ENCODE measurements at places on chromosomes 1 and 21.

- H3K27me3 ChIP-seq: no peaks in the 10 kb centered on the region
- H3K36me3 ChIP-seq: no peaks in the 10 kb centered on the region
- no peak within 1 kb of the TSS for H3K27ac ChIP-seq
- peak within 1 kb of the TSS; percentile 71 for H3K4me3 ChIP-seq
- H3K4me1 ChIP-seq: peaks cover 4% of the 10 kb centered on the region
- peak; percentile 93 for DNase-seq
Observed at GRCh38 chr1:180154325-180155181, at the start of gene QSOX1. QSOX1 (plus strand) TSS chr1:180154869; CDS start chr1:180154908, 39 bp downstream.

DNA sequence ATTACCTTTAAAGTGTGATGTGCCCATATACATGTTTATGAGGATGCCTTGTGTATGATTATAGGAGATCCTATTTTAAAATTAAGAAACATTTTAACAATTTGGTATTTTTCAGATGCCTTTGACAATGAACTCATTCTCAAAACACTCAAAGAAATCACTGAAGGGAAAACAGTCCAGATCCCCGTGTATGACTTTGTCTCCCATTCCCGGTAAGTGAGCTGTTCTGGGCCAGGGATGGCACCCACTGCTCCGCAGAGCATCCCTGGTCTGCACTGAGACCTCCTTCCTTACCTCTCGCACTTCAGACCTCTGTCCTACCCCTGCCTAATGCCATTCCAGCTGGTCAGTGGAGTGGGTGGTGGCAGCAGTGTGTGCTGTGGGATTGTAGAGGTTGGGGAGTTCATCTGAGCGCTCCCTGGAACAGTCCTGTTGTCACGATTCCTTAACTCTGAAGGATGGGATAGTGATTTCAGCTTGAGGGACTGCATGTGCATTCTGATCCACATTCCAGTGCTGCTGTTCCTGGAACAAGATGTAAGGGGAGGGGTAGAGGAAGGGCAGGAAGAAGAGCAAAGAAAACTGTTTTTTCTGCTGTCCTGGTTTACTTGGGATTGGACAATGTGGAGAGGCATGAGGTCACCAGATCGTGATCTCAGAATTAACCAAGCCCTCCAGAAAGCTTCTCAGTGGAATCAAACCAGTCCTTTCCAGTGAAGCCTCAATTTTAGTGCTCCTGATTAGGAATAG, 63.9 kb downstream of the UCK2 start:
- DNase-seq: no peak
- H3K4me3 ChIP-seq: no peak overlapping the region
- no peak overlapping the region for H3K27ac ChIP-seq
- H3K27me3 ChIP-seq: no peaks in the 10 kb centered on the region
- no peaks in the 10 kb centered on the region for H3K4me1 ChIP-seq

- H3K4me3 ChIP-seq: no peak overlapping the region
- H3K36me3 ChIP-seq: no peaks in the 10 kb centered on the region
- no peaks in the 10 kb centered on the region for H3K4me1 ChIP-seq
Observed at GRCh38 chr1:51584021-51584420, 32.9 kb upstream of the OSBPL9 start.

GRCh38 chr1:44693159-44693558, 18.6 kb downstream of the ARMH1 start:
- H3K36me3 ChIP-seq: no peaks in the 10 kb centered on the region
- no peak overlapping the region for H3K4me3 ChIP-seq
- H3K4me1 ChIP-seq: no peaks in the 10 kb centered on the region
- H3K27me3 ChIP-seq: no peaks in the 10 kb centered on the region

GRCh38 chr1:92118826-92119225, 38.7 kb downstream of the BTBD8 start:
- no peak for DNase-seq
- no peaks in the 10 kb centered on the region for H3K36me3 ChIP-seq
- no peak overlapping the region for H3K4me3 ChIP-seq
- H3K27ac ChIP-seq: no peak overlapping the region
- H3K27me3 ChIP-seq: no peaks in the 10 kb centered on the region

GRCh38 chr1:27789540-27790041, 16.6 kb downstream of the STX12 start:
- DNase-seq: no peak
- no peak overlapping the region for H3K4me3 ChIP-seq
- no peak overlapping the region for H3K27ac ChIP-seq

DNA sequence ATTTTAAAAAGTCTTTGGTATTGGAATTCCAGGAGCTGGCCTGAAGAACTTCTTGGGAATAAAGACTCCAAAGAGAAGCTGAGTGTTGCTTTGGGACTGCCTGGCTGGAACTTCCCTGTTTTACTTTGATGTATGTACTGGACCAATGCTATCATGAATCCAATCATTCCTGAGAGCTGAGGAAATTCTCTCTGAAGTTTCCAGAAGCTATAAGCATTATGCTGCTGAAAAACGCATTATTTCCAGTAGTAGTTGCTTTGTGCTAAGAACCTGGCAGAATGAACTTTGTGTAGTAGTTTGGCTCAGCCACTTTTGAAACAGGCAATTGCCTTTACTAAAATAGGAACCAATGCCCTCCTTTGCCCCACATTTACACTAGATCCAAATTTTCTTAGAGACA, 260.7 kb downstream of the HLX start:
- no peak for DNase-seq
- no peak overlapping the region for H3K4me3 ChIP-seq
- no peaks in the 10 kb centered on the region for H3K27me3 ChIP-seq
- H3K4me1 ChIP-seq: peaks cover 2% of the 10 kb centered on the region
- no peak overlapping the region for H3K27ac ChIP-seq

DNA sequence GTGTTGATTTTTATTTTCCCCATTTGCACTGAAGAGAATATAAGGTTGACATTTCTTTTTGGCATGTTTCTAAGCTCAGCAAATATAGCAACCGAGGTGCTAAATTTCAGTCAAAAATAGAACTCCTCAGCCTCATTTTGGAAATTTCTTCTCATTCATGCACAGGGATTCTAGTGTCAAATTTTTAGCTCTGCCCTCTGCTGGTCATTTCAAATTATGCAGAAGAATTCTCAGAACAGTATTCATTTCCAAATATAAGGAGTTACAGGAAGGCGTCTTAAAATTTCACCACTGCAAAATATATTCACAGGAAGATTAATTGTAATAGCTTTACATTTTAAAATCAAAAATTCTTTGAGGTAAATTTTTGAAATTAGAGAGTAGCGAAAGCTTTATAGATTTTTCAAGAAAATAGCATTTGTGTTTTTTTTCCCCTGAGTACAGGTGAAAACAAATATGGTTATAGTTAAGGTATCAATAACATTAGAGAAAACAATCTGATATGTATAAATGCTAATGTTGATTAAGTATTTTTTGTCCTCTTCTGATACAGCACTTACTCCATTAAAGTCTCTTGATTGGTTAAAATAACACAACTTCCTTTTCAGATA, 57.9 kb downstream of the FMN2 start:
- no peaks in the 10 kb centered on the region for H3K36me3 ChIP-seq
- DNase-seq: no peak

DNA sequence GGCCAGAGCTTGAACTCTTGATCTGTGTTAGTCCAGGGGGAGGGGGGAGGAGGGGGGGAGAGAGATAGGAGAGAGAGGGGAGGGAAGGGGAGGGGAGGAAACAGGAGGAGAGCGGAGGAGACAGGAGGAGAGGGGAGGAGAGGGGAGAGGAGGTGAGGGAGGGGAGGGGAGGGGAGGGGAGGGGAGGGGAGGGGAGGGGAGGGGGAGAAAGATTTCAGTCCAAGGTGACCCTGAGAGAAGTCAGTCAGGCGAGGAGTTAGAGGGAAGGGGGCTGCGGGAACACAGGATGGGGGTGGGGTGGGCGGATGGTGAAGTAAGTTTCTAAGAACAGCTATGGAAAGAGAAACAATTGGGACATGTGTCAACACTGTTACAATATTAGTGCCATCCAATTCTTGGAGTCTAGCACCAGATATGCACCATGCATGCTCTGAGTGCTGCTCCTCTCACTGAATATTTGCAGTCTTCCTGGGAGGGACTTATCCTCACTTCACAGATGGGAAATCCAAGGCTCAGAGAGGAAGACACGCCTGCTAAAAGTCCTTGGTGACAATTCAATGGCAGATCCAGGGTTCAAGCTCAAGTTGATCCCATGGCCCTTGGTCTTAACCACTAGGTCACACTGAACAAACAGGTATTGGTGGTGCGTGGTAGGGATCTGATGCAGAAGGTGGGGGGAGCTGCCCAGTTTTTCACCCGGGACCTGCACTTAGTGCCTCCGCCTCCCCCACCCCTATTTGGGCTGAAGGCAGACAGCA, 42.5 kb upstream of the ECE1 start:
- H3K27ac ChIP-seq: peak overlapping the region; percentile 35
- no peak for DNase-seq
- H3K36me3 ChIP-seq: no peaks in the 10 kb centered on the region
- no peak overlapping the region for H3K4me3 ChIP-seq

DNA sequence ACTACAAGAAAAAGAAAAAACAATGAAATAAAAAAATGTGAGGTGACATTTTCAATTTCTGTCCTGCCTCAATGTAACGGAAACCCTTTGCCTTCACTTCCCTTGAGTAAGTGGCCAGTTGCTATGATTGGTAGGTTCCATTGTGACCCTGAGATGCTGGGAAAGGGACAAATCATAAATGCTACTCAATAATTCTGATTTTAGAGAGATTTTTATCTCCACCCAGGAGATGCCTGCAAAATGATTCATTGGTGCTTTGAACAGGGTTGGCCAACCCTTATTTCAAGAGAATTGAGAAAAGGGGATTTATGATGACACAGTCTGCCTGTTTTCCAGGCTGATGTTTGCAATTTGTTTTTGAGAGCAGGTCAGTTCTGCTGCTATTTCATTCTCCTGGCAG, 22.5 kb downstream of the XCL1 start:
- no peak overlapping the region for H3K4me3 ChIP-seq
- no peaks in the 10 kb centered on the region for H3K4me1 ChIP-seq
- DNase-seq: no peak
- H3K27me3 ChIP-seq: no peaks in the 10 kb centered on the region

- no peaks in the 10 kb centered on the region for H3K27me3 ChIP-seq
- H3K27ac ChIP-seq: no peak overlapping the region
- no peaks in the 10 kb centered on the region for H3K36me3 ChIP-seq
- no peaks in the 10 kb centered on the region for H3K4me1 ChIP-seq
- no peak for DNase-seq
Observed at GRCh38 chr1:173409613-173410012, 67.5 kb upstream of the PRDX6 start.

GRCh38 chr21:26844258-26845065, 747 bp downstream of the ADAMTS1 start:
- peak; percentile 65 for DNase-seq
- H3K4me3 ChIP-seq: peak overlapping the region; percentile 88
- no peaks in the 10 kb centered on the region for H3K4me1 ChIP-seq
- H3K27me3 ChIP-seq: no peaks in the 10 kb centered on the region
- H3K36me3 ChIP-seq: no peaks in the 10 kb centered on the region

Measured in aorta (tissue), 5 donors.